ENCODE measurements at places on chromosomes 7 and 10.

GRCh38 chr7:107966711-107967110 lies 36.2 kb downstream of the LAMB1 start:
- DNase-seq: no peak

DNA sequence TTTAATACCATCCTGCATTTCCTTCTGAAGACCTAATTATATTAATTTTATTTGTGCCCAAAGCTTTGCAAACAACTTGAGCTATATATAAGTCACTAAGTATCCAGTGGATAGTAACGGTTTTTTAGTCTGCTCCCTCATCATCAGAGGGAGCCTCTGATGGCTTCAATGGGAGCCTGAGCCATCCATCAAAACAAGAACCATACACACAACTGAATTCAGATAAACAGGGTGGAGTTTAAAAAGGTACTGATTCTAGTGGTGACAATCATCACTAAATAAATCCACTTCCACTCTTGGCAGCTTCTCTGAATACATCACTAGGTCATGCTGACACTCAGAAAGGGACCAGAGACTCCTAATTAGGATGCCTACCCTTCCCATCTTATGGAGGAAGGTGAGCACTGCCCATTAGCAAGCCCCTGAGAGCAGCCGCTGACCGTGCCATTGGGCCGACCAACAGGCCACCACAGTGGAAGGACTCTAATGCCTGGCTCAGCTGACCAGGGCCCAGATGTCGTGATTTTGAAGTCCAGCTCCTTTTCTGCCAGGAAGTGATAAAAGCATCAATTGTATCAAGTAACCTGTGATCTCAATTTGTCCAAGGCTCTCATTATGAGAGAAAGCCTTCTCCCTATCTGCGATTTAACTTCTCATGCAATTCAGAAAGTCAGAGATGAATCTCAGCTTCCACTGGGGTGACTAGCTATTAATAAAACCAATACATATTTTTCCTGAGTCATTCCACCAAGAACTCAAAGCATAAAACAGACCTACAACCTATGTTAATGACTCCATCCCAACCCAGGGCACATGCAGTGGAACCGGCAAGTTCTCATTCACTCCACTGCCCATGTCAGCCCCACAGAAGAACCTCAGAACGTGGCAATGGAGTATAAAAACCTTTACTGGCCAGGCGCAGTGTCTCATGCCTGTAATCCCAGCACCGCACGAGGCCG lies 13.1 kb downstream of the VOPP1 start:
- no peak for DNase-seq

GRCh38 chr7:99728615-99729014 lies 6.4 kb downstream of the CYP3A7 start:
- DNase-seq: no peak

DNA sequence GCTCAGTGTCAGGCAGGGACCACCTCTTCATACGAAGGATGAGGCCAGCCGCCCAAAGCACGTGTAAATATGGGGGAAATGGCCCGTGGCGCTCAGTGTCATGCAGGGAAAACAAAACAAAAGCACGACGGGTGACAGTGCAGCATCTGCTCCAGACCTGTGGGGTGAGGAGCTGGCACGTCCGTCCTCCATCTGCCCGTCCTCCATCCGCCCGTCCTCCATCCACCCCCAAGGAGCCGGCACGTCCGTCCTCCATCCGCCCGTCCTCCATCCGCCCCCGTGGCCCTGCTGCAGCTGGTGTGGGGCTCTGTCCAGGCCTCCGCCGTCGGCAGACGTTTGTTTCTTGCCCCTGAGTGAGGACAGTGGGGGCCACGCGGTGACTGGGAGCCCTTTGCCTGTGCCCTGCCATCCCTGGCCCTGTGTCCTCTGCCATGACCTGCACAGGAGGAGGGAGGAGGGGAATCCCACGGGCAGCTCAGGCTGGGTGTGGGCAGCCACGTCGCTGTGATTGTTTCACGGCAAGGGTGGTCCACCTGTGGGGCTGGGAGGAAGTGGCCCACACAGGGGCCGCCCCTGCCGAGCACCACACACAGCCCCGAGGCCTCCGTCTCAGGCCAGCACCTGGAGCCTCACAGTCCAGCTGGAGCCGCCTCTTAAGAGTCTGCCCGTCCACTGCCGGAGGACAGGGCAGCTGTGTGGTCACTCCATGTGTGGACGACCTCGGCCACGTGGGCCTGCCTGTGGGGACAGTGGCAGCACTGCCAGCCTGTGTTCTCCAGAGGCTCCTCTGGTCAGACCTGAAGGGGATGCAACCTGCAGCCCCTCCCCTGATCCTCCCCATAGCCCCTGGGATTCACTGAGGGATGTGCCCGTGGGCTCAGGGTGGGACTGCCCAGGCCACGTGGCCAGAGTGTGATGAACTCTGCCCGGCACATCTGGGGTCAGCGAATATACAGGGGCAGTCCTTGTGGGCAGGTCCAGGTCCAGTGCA lies 38.2 kb upstream of the DPYSL4 start:
- no peak for DNase-seq

DNA sequence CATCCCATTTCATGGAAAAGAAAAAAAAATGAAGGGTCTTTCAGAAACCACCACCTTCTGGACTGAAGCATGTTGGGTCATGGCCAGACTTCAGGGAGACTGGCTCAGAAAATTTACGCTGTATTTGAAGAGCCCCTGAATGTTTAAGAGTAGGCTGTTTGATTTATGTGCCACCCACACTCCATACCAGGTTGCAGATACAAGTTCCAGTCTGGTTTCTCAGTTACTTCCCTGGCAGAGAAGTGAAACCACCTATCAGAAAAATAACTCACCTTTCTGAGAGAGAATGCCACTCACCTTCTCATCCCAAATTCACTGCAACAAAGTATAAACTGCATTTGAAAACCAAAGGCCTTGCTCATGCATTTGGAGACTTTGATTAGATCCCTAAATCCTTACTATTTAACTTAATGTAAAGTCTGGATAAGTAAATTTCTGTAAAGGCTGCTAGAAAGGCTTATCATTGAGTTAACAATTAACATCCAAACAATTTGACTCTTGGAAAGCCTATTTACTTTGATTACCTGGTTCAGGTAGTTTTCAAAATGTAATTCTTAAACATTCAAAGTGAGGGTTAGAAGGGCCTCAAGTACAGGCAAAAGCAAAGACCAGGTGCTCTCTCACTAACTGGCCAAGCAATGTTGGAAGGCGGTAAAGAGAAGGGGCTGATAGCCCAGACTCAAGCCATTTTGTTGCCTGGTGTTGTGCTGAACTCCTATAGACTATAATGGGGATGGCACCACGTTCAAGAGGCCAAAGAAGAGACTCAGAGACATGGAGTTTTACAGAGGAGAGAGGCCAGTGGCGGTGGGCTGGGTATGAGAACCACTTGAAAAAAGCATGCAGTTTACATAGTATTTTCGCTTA lies 12.8 kb upstream of the ADD3 start:
- DNase-seq: no peak

DNA sequence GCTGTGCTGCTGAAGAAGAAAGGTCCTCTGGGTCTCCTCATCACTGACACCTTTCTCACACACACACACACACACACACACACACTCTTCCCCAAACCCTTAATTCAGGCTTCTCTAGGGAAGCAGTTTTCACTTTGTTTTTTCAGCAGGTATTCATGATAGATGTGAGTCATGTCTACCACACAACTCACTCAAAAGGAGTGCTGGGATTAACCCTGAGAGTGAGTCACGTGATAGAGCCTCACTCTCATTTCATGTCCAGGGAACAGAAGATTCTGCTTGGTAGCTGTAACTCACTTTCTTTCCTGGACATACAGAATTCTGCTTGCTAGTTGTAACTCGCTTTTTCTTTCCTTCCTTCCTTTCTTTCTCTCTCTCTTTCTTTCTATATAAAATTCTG lies 45.4 kb downstream of the VIM start:
- DNase-seq: no peak

DNA sequence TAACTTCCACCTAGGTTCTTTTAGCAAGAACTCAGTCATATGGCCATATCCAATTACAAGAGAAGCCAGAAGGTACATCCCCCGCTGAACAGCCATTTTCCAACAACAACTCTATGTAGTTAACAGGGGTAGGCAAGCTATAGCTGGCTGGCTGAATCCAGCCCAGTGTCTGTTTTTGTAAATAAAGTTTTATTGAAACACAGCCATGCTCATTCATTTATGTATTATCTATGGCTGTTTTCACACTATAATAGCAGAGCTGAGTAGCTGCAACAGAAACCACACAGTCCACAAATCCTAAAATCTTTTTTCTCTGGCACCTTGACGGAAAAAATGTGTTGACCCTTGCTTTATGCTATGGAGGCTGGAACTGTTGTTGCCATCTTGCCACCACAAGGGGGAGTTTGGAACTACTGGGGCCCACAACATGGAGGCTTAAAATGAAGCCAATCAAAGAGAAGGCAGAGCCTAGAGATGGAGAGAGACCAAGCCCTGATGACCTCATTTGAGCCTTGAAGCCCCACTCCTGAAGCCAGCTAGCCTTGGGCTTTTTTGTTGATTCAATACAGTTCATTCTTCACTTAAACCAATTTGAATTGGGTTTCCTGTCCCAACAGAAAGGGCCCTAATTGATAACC lies 33.3 kb upstream of the XPNPEP1 start:
- no peak for DNase-seq

DNA sequence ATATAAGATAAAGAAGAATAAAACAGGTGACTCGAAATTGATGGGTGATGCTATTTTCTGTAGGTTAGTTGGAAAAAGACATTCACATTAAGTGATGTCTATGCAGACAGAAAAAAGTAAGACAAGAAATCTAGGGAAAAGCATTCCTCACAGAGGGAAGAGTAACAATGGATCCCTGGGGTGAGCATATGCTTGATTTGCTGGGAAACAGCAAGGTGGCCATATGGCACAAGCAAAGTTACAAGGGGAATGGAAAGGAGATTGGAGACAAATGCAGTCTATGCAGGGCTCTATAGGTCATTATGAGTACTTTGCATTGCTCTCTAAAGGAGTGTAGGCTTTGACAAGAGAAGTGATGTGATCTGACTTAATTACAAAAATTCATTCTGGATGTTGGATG lies 90.9 kb upstream of the ZNF804B start:
- no peak for DNase-seq

GRCh38 chr7:27478084-27478483 lies 184.6 kb downstream of the HIBADH start:
- no peak for DNase-seq

GRCh38 chr7:30987178-30987577 lies 23.4 kb downstream of the GHRHR start:
- DNase-seq: no peak

- DNase-seq: no peak
Observed at GRCh38 chr10:72089618-72090017, 1.3 kb upstream of the SPOCK2 start.

All from stimulated activated CD4-positive, alpha-beta T cell treated with anti-CD3 and anti-CD28 coated beads, Interleukin-2, amount 100 ng/mL, for 48 hours (primary cell).